NCI-H1105 treated with DMSO at 0.1 percent for 48 hours (cell line): ENCODE measurements at places on chromosomes 7 and 10.
A peak's percentile ranks its signal among the peaks of the same experiment; 100 is the strongest.

GRCh38 chr7:28570970-28571288 lies 158.6 kb downstream of the CREB5 start:
- DNase-seq, result no peak

DNA sequence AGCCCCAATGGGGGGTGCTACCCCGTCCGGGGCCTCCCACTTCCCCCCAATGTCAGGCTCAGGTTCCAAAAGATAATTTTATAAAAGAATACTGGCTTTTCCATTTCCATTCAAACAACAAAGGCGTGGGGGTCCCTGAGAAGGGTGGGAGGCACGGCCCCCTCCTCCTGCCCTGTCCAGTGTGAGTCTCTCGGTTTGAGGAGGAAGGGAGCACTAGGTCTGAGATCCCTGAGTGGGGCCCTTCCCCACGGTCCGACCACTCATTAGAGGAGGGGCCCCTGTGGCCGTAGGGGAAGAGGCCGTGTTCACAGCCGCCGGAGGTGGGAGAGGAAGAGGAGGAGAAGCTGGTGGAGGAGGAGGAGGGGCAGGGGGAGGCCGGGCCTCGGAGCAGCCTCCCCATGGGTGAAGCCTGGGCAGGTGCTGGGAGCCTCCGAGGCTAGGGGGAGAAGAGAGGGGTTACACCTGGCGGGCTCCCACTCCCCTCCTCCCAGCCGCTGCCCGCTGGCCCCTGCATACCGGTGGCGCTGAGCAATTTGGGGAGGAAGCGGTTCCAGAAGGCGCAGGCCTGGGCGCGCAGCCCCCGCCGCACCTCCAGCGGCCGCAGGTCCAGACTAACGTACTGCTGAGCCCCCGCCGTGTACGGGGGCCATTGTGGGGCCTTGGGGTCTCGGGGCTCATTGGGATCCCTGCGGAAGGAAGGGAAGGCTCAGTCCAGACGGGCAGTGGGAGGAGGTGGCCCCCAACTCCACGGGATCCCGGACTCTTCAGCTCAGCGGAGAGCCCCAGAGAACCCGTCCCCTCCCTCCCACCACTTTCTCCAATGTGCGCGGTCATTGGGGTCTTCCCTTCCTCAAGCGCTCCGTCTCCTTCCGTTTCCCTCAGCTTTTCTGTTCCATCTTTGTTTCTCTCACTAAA lies 1.4 kb upstream of the UFSP1 start:
- no peak for DNase-seq

GRCh38 chr7:27928001-27928400 lies 188.0 kb downstream of the TAX1BP1 start:
- no peak for DNase-seq

DNA sequence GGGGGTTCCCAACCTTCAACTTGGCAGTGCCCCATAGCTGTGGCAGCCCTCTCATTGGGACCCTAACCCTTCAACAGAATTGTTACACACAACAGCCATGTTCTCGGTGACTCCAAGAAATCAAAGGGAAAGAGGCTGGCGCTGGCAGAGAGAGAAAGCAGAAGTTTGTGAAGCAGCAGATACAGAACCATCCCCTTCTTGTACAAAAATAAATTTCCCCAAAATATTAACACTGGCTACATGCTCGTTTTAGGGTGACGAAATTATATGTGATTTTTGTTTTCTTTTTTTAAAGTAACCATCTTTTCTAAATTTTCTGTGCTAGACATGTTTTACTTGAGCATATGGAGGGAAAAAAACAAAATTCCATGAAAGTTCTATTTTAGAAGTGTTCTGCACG lies 45.2 kb upstream of the SAMD8 start:
- DNase-seq, result no peak

DNA sequence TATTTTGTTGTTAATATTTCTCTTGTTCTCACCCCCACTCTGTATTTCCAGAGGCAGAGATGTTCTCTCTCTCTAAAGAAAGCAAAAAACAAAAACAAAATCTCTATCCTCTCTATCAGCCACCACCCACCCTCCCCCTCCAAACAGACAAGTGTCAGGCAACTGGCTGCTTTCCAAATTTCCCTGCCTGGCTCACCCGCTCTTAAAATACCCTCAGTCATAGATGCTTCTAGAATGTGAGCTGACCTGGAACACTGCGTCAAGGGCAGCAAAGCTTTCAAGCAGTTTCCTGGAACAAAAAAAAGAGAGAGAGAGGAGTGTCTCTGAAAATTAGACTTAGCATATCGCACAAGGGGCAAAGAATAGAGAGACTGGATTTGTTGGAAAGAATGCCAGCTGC lies 341.0 kb upstream of the ZMIZ1 start:
- DNase-seq, result peak; percentile 45

- DNase-seq, result peak; percentile 11
Observed at GRCh38 chr7:13800694-13801448, 188.6 kb downstream of the ETV1 start.

GRCh38 chr10:89591111-89591795 lies 53.8 kb downstream of the PANK1 start:
- no peak for DNase-seq

DNA sequence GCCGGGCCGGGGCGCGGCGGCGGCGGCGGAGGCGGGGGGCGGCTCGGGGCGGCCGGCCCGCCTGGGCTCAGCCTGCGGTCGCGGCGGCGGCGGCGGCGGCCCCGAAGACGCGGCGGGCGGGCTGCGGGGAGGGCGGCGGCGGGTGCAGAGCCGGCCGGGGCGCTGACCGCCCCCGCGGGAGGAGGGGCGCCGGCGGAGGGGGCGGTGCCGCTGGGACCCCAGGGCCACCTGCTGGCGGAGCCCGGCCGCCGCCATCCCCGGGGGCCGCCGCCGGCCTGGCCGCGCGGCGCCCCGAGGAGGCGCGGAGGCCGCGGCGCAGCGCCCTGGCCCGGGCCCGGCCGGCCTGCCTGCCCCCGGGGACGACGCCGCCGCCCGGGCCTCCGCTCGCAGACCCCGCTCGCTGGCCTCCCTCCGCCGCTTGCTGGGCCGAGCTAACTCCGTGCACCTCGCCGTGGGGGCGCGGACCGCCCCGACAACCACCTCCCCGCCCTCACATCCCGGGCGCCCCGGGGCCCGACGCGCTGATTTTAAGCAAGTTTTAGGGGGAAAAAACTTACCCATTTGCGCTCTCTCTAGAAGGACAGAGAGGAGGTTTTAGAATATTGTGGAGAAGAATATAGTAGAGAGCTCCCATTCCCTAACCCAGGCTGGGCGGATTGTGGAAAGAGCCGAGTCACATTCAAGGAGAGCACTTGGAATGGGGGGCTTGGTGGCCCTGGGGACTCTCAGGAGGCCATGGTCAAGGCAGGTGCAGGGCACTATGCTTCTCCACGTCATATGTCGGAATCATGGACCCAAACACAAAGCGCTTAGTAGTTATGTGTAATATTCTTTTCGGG lies at the start of gene BEND7:
BEND7 (minus strand) TSS at position 140 of the 839 bp plus-strand sequence. CDS start 481 bp downstream, outside the sequence.
- DNase-seq, result peak; percentile 13
